ENCODE measurements at places on chromosomes 7 and 10. TPM values are rescaled to one million over a fixed set of nuclear protein-coding genes. Genes with fewer than 3 reads are reported as not detected.

The TMEM184A gene
- not detected for total RNA-seq

The ZNF775 gene
- total RNA-seq: 6.5 TPM

The MUC3A gene
- not detected for total RNA-seq

The GDF2 gene
- not detected for total RNA-seq

The CPEB3 gene
- total RNA-seq: 3.2 TPM

GRCh38 chr10:6114805-6115341 lies 26.0 kb downstream of the RBM17 start:
- DNase-seq: no peak

DNA sequence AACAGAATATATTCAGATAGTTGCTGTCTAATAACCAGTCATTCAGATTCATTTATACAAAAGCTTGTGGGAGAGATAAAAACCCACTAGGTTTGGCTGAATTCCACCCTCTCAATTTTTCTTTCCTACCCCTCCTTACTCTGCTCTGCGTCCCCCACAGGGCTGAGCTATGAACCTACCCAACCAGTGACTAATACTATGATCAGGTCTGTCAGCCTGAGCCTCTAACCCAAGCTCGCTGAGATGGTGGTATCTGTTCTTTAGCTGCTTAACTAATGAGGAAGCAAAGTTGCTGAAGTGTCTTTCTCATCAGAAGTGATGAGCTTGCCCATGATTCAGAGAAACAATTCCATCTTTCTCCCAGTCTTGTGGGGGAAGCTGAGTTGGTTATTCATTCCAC lies 248.7 kb upstream of the GPR26 start:
- no peak for DNase-seq

DNA sequence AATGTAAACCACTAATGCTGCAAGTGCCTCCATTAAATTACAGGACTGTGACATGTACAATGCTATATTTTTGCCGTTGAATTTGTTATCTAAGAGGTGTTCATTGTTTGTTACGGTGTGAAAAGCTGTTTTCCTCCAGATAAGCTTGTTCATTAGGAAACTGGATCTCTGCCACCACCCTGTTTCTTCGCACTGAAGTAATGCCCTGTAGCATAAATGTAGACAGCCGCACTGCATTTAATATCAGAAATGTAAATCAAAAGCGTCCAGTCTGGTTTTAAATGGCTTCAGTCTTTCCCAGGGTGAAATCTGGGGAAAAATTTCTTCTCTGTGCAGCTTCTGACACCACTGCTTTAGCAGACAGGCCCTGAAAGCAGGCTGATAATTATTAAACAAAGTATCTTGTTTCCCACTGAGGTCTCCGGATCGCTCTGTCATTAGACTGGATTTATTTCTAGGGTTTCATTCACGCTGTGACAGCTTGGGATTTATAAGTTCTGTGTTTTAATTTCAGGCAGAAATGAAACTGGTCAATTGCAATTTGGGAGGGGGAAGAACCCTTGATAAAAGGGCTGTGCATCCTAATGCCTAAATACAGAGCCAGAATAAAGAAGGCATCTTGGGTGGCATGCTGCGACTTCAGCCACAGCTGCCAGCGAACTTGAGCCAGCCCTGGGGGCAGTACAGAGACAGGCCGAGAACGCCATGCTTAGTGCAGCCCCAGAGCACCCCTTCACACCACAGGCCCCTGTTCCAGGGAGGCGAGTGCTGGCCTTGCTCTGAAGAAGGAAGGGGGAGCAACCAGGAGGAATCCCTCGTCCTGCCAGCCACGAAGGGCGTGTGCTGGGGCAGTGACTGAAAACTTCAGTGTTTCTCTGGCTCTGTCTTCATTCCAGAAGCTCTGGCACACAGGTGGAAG lies 547.7 kb upstream of the GALNT17 start:
- DNase-seq: no peak

DNA sequence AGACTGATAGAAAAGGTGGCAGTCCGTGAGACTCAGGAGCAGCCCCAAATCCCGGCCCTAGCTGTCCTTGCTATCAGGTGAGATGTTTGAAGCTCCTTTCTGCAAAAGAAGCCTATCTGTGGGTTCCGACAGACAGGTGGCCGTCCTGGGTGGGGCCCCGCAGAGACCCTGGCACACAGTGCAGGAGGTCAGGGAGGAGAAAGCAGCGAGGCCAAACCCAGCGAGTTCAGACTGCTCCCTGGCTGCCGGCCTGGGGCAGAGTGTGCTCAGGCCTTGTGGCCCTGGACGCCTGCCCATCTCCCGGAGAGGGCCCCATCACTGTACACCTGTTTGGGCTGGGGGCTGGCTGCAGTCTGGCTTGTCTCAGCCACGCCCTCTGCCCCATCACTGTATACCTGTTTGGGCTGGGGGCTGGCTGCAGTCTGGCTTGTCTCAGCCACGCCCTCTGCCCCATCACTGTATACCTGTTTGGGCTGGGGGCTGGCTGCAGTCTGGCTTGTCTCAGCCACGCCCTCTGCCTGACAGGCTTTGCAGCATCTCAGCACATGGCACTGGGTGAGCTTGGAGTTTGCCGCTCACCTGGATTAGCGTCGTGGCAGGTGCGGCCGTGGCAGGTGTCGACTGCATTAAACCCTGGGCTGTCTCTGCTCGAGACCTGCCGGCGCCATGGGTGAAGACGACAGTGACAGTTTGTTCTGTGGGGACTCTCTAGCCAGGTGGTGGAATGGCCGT lies 11.8 kb upstream of the PRKAR1B start:
- no peak for DNase-seq

GRCh38 chr10:133292919-133293809 lies 15.5 kb downstream of the TUBGCP2 start:
- no peak for DNase-seq

Data from OCI-LY7 (cell line).